ENCODE measurements at places on chromosomes 1 and 21. TPM values are rescaled to one million over a fixed set of nuclear protein-coding genes. Genes with fewer than 3 reads are reported as not detected.

Gene TDRKH
- total RNA-seq: 11.8 TPM

Gene TBX19
- total RNA-seq: 0.40 TPM

Gene NPHS2
- not detected for total RNA-seq

Gene LRRC8D
- total RNA-seq: 26.4 TPM

- peak; percentile 10 for DNase-seq
These were observed 25.1 kb downstream of the NENF start for GRCh38 chr1:212457740-212458338.

GRCh38 chr1:20551161-20551560 is 1.2 kb upstream of the FAM43B start:
- no peak for DNase-seq

- DNase-seq: no peak
These were observed 54.8 kb upstream of the SOD1 start for GRCh38 chr21:31604591-31605190.

DNA sequence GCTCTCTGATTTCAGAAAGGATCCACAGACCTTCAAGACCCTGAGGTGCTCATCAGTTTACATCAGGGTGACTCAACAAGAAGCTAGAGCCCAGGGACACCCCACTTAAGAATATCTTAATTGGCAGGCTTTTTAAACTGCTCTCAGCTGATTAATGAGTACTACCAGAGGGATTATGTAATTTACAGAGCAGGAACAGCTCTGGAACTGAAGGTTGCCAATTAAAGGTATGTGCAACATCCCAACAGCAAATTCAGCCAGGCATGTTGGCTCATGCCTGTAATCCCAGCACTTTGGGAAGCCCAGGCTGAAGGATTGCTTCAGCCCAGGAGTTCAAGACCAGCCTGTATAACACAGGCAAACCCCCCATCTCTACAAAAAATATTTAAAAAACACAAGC is 295.7 kb downstream of the SETD4 start:
- no peak for DNase-seq

DNA sequence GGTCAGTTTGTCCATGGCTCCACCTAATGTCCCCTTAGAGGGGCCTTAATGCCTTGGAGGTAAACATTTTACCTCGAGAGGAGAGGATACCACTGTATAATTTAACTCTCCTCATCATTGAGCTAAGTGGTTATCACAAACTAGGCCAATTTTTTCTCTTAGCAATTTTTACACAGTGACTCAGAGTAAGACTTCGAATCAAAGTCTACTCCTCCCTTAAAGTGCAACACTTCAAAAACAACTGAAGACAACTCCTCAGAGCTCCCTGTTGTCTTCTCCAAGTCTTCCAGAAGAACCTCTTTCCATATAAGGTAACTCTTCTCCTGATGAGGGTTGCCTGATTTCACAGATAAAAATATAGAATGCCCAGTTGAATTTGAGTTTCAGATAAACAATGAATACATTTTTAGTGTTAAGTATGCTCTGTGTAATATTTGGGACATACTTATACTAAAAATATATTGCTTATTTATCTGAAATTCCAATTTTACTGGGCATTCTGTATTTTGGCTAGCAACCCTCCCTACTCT is 4.9 kb upstream of the PTGFRN start:
- no peak for DNase-seq

GRCh38 chr21:35196128-35196527 is 147.0 kb upstream of the RUNX1 start:
- DNase-seq: no peak

DNA sequence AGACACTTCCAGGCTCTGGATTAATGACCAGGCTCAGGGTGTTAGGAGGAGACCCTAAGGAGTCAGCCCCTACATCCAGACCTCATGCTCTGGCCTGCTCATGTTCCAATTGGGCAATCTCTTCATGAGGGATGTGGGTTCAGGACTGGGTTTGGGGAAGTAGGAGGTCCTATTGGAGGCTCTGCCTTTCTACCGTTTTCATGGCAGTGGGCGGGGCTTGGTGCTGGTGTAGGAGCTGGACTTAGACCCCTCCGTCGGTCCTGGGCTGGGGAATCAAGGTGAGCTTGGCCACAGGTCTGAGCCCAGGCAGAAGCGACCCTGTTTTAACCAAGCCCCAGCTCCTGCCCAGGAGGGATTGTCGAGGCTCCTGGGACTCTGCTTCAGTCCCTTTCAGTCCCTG is 123.4 kb downstream of the PRDM16 start:
- DNase-seq: no peak

GRCh38 chr1:32329931-32330466 is 6.0 kb downstream of the MARCKSL1 start:
- no peak for DNase-seq

- no peak for DNase-seq
These were observed 44.0 kb upstream of the SCCPDH start for GRCh38 chr1:246680190-246680589.

DNA sequence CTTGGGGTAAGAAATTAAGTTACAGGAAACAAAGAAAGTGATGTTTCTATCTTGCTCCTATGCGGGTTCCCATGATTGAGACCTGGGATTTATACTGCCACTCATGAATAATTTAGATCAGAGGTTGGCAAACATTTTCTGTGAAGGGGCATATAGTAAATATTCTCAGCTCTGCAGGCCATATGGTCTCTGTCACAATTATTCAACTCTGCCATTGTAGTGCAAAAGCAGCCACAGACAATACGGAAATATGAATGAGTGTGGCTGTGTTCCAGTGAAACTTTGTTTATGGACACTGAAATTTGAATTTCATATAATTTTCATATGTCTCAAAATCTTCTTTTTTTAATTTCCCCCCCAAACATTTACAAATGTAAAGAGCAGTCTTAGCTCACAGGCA is 127.2 kb downstream of the FOXD2 start:
- DNase-seq: no peak

GRCh38 chr1:151472856-151473731 is 13.8 kb upstream of the POGZ start:
- DNase-seq: peak; percentile 17

DNA sequence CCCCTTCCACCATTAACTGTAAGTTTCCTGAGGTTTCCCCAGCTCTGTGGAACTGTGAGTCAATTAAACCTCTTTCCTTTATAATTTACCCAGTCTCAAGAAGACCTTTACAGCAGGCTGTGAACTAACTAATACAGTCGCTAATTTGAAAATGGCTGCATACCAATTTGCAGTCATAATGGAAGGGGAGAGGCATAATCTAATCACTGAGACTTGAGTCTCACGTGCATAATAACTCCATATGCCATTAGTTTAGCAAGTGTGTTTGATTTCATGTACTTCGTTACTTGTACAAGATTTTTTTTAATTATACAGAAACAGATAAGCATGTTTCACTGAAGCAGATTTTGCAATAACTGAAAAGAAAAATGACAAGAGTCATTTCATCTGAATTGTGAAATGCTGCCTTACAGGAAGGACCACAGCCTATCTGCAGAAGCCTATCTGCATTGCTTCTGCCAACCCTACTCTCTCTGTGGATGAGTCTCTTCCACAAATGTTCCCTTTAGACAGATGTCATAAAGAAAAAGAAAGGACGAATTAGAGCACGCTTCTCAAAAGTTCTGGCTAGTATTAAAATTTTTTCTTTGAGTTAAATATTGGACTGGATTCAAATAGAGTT is 99.1 kb downstream of the PTGER3 start:
- no peak for DNase-seq

DNA sequence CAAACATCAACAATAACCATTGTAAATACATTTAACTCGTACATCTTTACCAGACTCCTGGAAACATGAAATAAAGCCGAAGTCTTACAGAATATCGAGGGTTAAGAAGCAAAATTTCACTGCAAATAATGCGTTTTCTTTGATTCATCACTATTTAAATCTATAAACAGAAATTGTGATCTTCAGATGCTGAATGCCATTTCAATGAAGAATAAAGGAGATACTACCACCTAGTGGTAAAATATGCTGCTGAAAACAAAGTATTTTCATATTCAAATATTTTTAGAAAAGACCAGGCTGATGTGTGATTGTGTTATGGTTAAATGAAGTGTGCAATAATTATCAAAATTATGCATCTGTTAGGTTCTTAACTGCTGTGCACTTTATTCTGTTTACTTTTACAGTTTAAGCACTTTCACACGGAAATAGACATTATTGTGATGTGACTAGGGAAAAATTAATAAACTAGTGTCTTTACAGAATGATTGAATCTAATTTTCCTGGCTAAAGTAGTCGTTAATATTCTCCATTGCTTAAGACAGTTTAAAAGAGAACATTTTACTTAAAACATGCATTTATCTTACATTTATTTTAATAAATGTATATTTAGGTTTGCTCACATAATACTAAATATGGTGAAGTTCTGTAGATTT is 1093.1 kb downstream of the MRPL39 start:
- DNase-seq: no peak
